ENCODE measurements at places on chromosomes 6 and 20.

DNA sequence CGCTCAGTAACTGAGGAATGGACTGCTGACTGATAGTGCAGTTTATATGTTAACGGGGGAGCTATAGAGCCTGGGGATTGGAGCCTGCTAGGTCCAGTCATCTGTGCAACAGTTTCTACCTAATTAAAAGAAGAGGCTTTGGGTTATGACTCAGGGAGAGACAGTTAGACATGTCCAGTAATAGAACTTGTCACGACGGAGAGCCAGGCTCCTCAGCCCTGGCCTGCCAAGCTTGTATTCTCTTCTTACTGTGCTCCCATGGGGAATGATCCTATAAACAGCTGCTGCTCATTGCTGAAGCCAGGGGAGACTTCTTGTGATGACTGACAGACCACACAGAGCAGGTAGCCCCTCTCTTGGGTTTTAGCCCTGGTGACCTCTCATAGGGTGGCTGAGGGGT lies 69.3 kb downstream of the SYNJ2 start:
- DNase-seq = no peak

GRCh38 chr6:2939315-2940009 lies 31.9 kb downstream of the SERPINB6 start:
- DNase-seq = no peak

- DNase-seq = no peak
Observed at GRCh38 chr6:16019462-16019861, 109.4 kb upstream of the MYLIP start.

DNA sequence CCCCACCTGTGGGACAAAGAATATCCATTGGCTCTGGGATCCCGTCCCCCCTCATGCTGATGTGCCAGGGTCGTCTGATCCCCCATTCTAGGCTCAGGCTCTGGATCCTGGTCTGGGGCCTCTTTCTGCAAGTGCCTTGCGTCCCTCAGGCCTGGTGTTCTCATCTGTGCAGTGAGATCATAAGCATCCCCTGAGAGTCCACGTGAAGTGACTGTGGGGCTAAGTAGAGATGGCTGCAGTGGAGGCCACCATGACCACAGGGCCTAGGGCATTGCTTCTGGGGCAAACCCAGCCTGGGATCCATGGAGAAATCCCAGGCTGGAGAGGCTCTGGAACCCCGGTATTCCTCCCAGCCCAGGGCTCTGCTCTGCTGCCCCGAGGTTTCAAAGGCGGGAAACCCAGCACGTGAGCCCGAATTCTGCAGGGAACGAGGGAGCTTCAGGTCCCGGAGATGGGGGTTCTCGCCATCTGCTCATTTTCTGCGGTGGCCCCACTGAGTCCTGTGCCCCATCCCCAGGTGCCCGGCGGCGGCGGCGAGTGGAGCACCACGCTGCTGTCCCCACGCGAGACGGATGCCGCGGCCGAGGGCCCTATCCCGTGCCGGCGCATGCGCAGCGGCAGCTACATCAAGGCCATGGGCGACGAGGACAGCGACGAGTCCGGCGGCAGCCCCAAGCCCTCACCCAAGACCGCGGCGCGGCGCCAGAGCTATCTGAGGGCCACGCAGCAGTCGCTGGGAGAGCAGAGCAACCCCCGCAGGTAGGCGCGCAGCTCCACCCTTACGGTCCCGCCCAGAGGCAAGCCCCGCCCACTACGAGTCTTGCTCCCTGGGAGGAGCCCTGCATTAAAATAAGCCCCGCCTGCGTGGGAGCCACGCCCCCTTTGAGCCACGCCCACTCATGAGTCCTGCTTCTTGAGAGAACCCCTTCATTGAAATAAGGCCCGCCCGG lies 105.5 kb upstream of the MYL9 start:
- DNase-seq = no peak

DNA sequence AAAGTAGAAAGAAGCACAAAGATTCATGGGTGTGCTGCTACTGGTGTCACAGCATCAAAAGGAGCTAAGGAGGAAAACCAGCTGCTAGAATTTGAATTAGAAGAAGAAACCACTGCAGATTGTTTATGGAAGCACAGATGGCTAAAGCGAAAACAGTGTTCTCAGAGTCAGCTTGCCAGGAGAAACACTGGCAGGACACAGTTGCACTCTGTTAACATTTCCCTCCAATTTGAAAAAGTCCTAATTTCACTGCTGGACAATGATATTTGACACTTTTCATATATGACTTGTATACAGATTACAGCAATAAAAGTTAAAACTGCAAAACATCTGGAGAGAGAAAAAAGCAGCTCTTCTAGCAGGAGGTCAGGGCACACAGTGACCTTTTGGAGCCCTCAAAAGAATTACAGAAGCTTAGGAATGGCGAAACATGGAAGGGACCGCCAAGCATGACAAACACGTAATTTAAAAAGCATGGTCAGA lies 314.5 kb downstream of the COL12A1 start:
- peak; percentile 63 for DNase-seq

- DNase-seq = no peak
Observed at GRCh38 chr20:51496964-51497363, 45.6 kb downstream of the NFATC2 start.

GRCh38 chr20:25025091-25025861 lies 32.7 kb downstream of the ACSS1 start:
- no peak for DNase-seq

- DNase-seq = no peak
Observed at GRCh38 chr6:30759575-30760239, 15.4 kb upstream of the IER3 start.

- no peak for DNase-seq
Observed at GRCh38 chr6:151609146-151609902, 115.5 kb downstream of the CCDC170 start.

GRCh38 chr6:139364302-139364981 lies 10.0 kb downstream of the CITED2 start:
- DNase-seq = peak; percentile 47

GRCh38 chr20:59386809-59387208 lies 86.4 kb downstream of the EDN3 start:
- DNase-seq = no peak

- DNase-seq = no peak
Observed at GRCh38 chr6:131205481-131206244, 70.4 kb downstream of the AKAP7 start.

- no peak for DNase-seq
Observed at GRCh38 chr6:127855542-127856159, 45.2 kb downstream of the THEMIS start.

DNA sequence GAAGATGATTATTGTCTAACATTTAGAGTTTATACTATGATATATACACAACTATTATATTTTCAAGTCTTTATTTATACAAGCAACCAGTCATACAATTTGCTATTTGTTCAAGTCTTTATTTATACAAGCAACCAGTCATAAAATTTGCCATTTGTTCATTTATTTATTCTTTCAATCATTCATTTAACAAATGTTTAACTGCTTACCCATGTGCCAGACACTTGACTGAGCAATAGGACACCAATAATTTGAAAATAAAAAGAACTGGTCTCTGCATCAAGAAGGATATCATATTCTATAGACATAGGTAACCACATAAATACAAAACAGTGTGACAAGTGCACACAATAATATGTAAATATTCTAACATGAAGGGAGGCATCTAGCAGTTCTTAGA lies 20.3 kb downstream of the GRIK2 start:
- no peak for DNase-seq

GRCh38 chr6:137171824-137172733 lies 1.4 kb downstream of the IL22RA2 start:
- DNase-seq = no peak

DNA sequence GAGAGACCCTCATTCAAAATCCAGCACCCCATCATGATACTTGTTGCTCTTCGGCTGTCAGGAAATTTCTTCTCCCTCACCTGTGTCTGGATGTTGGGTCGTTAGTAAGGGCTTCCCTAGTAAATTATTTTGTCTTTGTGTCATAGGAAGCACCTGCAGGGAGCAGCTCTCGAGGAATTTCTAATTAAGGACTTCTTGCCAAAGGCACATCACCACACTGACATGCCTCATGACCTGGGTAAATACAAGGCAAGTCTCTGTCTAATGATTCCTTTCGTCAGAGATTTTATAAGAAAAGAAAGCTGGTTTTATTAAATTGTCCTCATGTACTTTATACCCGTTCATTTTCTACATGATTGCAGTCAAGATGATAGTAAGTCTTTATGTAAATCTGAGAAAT lies at the start of gene NOX3:
Gene NOX3 (minus strand): TSS at position 74 of the 400 bp plus-strand sequence. CDS start 39 bp downstream, at position 35.
- DNase-seq = no peak

GRCh38 chr20:35893942-35894341 lies 60.4 kb downstream of the SCAND1 start:
- no peak for DNase-seq

GRCh38 chr6:129153257-129153656 lies 270.3 kb downstream of the LAMA2 start:
- no peak for DNase-seq

- DNase-seq = peak; percentile 16
Observed at GRCh38 chr6:97136626-97137358, 146.2 kb downstream of the MMS22L start.

GRCh38 chr6:131982740-131983259 lies 31.6 kb upstream of the CCN2 start:
- DNase-seq = no peak

- DNase-seq = no peak
Observed at GRCh38 chr6:119355157-119355556, 5.6 kb upstream of the MAN1A1 start.

GRCh38 chr6:132813173-132813856 lies 1.1 kb upstream of the RPS12 start:
- DNase-seq = no peak

GRCh38 chr6:6863970-6864639 lies 243.7 kb upstream of the RREB1 start:
- DNase-seq = no peak

DNA sequence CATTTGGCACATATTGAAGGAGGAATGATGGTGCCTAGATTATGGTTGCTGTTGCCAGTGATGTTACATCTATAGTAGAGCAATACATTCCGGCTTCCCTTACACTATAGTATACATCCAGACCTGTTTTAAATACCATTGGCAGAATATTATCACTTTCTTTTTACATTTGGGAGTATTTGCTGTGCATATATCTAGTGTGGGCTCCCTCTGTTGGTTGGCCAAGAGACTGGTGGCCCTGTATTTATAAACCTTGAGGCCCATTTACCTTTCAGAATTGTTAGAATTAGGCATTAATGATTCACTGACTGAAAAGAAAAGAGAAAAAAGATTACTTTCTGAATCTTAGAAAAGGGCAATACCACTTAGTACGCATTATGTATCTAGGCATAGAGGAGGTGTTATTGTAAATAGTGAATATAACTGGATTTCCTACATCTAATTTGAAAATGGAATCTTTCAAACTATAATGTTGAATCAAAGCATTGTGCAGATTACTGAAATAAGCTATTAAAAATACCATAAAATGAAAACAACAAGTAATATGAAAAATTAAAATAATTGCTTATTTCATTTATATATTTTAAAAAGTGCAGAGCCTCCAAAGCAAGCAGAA lies 628.8 kb upstream of the MAN1A1 start:
- no peak for DNase-seq

- DNase-seq = no peak
Observed at GRCh38 chr6:33199687-33200218, 712 bp downstream of the RXRB start.

DNA sequence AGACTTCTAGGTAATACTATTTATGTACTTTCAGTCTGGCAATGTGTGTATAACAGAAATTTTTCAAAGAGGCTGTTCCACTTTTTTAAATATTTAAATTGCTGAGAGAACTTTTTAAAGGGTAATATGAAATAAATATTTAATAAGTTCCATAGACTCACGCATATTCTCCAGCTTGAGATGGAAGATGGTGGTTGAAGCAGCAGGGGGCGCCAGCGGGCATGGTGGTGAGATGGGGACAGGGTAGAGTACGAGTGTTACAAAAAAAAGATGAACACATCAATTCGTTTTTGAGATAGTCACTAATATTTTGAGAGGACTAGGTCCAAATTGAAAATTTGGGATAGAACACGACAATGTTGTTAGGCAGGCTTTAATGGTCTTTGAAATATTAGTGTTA lies 68.4 kb downstream of the RSPO3 start:
- no peak for DNase-seq

- no peak for DNase-seq
Observed at GRCh38 chr6:111291336-111292259, 191.4 kb downstream of the REV3L start.

DNA sequence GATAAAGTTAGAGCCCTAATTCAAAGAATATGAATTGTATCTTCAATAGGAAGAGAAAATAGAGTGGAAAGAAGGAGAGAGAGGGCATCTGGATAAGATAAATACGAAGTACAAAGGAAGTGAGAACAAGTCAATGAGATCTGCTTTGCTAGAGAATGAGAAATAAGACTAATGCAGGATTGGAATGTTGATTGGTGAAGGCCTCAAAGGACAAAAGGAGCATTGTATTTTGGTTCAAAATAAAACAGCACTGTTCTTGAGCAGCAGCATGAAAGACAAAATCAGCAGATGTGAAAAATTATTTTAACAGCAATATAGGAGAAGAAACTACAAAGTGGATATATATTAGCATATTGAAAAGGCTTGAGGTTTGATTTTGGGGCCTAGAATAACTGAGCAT lies 5.1 kb upstream of the TMEM244 start:
- DNase-seq = no peak

DNA sequence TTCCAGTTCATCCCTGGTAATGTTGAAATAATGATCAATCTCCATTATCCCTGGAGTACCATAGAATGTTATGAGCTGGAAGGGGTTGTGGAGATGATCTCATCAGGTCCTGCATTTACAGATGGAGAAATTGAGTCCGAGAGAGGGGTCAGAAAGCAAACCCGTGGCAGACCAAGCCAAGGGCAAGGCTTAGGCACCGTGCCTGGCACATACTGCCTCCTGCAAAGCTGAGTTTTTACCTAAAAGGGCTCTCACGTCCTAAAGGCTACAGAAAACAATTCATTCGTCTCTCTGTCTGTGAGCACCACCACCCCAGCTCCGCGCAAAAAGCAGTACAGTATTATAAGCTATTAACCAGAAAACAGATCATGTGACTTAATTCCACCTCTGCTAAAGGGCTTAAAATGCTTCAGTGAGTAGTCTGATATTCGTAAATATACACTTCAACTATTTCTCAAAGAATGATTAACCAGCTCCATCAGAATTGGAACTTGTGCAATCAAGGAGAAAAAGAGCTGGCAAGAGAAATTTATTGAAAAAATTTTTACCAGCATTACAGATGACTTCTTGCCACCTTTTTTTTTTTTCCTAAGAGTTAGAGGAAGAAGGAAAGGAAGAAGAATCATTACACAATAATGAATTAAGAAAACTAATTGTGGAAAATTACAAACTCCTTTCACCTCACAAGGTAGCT lies 3.4 kb upstream of the PARD6B start:
- no peak for DNase-seq

- DNase-seq = no peak
Observed at GRCh38 chr6:37125774-37126492, 44.0 kb upstream of the PIM1 start.

DNA sequence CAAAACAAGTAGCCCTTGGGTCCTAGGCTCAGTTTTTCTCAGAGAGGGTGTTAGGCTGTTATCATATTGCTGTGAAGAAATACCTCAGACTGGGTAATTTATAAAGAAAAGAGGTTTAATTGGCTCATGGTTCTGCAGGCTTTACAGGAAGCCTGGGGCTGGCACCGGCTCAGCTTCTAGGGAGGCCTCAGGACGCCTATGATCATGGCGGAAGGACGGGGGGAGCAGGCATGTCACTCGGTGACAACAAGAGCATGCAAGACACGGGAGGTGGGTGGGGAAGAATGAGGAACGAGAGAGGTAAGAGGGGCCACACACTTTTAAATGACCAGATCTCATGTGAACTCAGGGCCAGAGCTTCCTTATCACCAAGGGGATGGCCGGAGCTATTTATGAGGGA lies 26.9 kb downstream of the CDH26 start:
- DNase-seq = no peak

GRCh38 chr6:169156108-169156792 lies 97.4 kb downstream of the THBS2 start:
- DNase-seq = no peak

GRCh38 chr6:110399219-110400071 lies 15.9 kb downstream of the DDO start:
- no peak for DNase-seq

All from HFF-Myc (cell line).